Thoracic aorta (tissue), 2 donors: ENCODE measurements at places on chromosomes 16 and 17.

- no peak for DNase-seq
Observed at GRCh38 chr17:32192379-32192778, 50.1 kb downstream of the RHOT1 start.

DNA sequence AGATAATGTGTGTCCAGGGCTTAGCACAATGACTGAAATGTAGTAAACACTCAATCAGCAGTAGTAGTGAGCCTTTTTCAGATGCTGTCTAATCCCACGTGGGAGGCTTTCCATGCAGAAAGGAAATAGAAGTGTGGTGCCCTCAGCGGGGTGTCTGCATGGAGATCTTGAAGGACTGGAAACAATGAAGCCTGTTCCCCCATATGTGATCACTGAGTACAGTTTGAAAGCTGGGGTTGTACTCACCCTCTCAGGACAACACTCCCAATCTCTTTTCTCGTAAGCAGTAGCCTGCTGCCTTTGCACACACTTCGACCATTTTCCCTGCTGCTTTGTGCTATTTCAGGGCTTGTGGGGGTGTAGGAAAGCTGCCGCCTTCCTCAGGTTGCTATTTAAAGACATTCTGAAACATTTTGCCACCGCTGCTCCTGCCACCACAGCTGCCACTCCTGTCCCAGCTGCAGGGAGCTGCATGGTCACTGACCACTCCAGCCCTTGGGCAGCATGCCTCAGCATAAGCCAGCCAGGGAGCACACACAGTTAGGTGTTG lies 40.6 kb upstream of the HAS3 start:
- DNase-seq, result no peak

- DNase-seq, result peak; percentile 92
Observed at GRCh38 chr17:1110862-1111598, 68.8 kb downstream of the ABR start.

GRCh38 chr17:45296833-45297124 lies 20.0 kb downstream of the MAP3K14 start:
- no peak for DNase-seq

DNA sequence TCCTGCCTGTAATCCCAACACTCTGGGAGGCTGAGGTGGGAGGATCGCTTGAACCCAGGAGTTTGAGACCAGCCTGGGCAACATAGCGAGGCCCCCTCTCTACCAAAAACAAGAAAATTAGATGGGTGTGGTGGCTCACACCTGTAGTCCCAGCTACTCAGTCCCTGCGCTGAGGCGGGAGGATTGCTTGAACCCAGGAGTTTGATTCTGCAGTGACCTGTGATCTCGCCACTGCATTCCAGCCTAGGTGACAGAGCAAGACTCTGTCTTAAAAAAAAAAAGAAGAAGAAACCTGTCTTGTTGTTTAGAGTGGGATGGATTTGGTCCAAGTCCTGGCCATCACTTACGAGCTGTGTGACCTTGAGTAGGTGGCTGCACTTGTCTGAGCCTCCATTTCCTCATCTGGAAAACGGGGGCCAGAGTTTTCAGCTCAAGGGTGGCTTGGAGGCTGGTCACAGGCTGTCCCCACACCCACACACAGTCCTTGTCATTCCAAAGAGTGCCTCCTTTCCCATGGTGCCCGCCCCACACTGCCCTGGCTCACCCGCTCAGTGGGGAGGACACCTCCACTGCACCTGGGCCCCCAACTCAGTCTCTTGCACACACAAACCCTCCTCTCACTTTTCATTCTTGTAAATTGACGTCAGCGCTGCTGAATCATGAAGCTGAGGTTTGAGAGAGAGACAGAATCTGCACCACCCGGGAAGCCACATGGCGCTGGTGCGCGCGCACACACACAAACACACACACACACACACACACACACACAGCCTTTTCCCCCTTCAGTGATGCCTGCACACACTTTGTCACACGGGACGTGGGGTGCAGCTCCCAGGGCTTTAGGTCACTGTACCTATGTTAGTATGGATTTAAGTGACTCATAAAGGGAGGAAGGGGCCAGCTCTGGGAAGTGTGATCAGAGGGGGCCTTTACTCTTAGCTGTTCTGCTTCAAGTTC lies 4.2 kb downstream of the SOCS1 start:
- DNase-seq, result no peak
